ENCODE measurements at places on chromosomes 11 and 22.

GRCh38 chr11:10770626-10771254, 19.7 kb downstream of the CTR9 start:
- DNase-seq, result peak; percentile 17

DNA sequence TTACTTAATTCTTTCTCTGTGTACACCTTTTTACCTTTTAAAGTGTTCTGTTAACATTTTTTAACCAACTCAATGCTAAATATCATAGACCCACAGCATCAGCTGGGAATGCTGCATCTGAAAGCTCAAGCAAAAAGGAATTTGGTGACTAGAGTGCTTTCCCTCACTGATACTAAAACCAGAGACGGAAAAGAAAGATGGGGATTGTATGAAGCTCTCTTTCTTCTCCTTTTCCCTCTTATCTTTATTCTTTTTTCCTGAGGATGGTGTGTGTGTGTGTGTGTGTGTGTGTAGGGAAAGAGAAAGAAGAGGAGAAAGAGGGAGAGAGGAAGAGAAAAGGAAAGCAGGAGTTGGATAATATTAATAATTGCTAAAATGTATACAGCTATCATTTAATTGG, 4.1 kb upstream of the SIK2 start:
- DNase-seq, result no peak

- peak; percentile 23 for DNase-seq
These were observed 81.5 kb upstream of the PPARA start for GRCh38 chr22:46068593-46069491.

DNA sequence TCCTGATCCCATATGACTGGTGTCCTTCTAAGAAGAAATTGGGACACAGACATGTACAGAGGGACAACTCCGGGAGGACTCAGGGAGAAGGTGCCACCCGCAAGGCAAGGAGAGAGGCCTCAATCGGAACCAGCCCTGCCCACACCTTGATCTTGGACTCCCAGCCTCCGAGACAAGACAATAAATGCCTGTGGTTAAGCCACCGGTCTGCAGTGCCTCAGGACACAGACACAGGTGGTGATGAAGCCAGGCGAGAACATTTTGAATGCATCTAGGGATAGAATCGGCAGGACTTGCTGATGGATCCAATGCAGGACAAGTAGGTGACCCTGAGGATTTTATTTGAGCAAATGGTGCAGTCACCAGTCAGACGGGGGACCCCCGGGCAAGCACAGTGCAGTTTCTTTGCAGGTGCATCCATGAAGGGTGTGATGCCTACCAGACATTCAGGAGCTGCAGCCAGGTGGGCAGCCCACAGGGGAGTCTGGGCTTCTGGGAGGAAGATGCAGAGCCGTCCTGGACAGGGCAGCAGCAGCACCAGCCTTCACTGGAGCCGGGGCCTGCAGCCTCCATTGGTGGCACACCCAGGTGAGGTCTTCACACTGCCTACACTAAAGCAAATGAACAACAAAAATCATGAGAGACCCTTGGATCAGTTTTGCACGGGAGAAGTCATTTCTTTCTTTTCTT, 20.2 kb upstream of the SEPTIN5 start:
- DNase-seq, result no peak

- no peak for DNase-seq
These were observed 18.5 kb downstream of the CD5 start for GRCh38 chr11:61120706-61121191.

- DNase-seq, result peak; percentile 87
These were observed 77.2 kb downstream of the TMPRSS5 start for GRCh38 chr11:113628912-113629311.

DNA sequence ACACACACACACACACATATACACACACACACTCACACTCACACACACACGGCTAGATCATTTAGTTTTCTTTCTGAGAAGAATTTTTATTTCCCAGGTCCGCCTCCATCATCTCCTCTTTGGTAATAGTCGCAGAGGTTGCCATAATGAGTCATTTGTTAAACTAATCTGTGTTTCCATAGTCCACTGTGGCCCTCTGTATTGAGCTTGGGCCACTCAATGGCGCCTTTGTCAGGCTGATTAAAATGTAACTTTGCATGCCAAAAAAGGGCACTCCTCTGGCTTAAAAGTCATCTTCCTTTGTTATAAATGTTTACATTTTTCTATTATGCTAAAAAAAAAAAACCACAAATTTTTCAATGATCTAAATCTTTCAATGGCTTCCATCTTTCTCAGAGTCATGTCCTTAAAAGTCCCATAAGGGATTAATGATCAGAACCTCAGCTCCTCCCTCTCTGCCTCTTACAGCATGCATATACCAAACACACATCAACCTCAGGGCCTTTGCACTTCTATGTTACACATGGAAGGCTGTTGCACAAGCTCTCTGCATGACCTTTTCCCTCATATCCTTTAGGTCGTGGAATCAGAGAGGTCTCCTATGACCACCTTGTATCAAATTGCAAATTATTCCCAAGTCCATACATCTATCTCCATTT, 35.3 kb downstream of the EHF start:
- DNase-seq, result no peak

DNA sequence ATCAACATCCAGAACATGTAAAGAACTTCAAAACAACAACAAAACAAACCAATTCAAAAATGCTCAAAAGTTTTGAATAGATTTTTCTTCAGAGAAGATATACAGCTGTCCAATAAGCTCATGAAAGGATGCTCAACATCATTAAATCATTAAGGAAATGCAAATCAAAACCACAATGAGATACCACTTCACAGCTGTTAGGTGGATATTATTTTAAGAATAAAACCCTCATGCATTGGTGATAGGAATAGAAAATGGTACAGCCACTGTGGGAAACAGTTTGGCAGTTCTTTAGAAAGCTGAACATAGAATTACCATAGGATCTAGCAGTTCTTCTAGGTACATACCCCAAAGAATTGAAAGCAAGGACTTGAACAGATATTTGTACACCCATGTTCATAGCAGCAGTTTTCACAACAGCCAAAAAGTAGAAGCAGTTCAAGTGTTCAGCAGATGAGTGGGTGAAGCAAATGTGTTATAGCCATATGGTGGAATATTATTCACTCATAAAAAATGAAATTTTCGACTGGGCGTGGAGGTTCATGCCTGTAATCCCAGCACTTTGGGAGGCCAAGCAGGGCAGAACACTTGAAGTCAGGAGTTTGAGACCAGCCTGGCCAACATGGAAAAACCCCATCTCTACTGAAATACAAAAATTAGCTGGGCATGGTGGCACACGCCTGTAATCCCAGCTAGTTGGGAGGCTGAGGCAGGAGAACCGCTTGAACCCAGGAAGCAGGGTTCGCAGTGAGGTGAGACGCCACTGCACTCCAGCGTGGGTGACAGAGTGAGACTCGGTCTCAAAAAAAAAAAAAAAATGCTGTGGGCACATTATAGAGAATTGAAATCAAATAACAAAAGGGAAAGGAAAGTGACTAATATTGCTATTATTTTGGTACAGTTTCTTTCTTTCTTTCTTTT, 42.9 kb downstream of the CBL start:
- DNase-seq, result no peak

DNA sequence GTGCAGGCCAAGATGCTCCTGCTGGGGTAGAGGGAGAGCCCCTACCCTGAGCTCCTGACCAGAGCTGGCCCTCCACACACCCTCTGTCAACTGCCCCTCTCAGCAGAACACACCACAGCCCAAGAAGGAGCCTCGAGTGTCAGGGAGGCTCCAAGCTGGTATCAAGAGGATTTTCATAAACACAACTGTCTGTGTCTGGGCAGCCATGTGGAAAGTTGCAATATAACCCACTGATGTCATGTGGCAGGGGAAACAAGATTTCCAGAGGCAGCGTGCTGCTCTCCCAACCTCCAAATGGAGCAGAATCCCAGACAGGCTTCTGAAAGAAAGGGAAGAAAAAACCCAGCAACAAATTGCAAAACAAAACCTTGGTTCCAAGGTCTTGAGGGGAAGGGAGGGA, 569.9 kb downstream of the BUD13 start:
- DNase-seq, result no peak

DNA sequence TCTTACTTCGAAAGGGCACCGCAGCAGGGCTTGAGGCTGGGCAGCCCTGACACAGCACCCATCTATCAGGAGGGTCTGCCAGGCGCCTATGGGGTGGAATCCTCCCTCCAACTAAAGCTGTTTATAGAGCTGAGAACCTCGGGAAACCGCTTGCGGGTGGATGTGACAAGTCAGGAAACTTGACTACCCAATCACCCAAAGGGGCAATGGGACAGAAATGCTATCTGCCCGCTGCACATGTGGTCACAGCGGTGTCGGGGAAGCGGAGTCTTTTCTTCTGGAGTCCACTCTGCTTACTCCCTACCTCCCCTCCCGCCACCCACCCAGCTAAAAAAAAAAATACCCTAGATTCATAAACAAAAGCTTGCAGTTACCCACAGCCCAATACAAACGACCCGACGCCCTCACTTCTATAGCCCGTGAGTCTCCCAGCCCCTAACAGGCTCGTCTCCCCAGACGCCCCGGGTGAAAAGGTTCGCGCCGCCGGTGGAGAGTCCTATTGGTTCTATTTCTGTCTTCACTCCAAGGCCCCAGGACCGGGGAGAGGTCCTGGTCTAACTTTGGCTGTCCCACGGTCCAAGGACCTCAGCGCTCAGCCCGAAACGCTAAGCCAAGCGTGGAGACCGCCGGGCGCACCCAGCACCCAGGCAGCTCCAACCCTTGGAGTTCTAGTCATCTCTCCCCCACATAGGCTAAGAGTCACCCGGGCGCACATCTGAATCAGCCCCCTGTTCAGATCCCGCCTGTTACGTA, 1.4 kb downstream of the TRPC6 start:
- peak; percentile 20 for DNase-seq

GRCh38 chr11:66230156-66230555, 38.3 kb upstream of the RAB1B start:
- DNase-seq, result no peak

DNA sequence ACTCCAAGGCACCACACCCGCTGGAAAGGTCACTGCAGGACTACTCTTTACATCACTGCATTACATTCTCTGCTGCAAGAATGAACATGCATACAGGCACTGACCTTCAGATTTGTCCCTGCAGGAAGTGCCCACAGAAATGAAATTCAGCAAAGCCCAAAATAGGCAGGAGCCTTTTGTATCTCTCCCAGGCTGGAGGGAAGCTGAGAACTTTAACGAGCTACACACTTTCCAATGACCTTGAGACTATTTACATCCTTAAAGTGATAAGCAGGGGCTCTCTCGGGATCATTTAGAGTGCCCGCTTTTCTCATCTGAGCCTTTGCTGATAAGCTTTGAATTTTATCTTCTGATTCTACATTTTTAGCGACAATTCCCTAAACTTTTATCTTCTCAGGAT, 12.5 kb downstream of the FEZ1 start:
- DNase-seq, result no peak

GRCh38 chr22:47484960-47485569, 722.6 kb downstream of the TBC1D22A start:
- peak; percentile 21 for DNase-seq

- DNase-seq, result no peak
These were observed 173.9 kb downstream of the DDX10 start for GRCh38 chr11:108838792-108839105.

DNA sequence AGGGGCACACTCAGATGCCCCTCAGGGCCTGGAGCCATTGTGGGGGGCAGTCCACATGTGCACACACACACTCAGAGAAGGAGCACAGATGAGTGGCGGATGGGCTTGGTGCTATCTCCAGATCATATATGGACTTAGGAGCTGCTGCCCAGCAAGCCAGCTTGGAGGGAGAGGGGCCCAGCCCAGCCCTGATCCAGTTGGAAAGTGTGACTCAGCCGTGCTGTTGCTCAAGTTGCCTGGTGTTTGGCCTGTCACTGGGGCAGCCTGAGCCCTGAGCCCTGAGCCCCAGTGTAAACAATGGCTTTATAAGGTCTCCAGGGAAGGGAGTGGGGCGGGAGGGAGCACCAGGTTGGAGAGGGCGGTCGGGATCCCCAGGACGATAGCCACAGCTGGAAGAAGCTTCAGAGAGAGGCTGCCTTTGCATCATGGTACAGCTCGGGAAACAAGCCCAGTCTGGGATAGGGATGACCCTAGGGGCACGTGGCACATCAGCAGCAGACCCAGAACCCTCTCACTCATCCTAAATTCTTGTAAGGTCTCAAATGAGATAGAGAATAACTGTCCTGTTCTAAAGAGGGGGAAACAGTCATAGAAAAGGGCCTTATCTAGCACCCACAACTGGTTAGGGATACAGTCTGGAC, 4.8 kb downstream of the SELENOM start:
- no peak for DNase-seq

DNA sequence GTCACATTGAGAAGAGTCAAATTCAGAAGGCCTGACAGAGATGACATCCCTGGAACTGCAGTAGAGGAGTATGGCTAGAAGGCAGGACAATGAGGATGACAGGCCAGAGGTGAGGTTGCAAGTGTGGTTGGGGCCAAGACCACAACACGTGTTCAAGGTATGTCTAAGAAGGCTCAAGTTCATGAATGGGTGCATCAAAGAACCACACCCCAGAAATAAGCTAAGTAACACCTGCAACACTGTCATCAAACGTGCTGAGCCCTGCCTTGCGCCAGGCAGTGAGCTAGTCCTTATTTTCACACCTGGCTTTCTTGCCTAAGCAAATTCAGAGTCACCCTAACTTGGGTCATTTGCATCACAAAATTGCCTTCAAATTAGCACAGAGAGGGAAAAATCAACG, 313.6 kb downstream of the KIRREL3 start:
- no peak for DNase-seq

- no peak for DNase-seq
These were observed 101.6 kb downstream of the CHST1 start for GRCh38 chr11:45563810-45564209.

Data from NCI-H345 (cell line).